Stimulated activated CD8-positive, alpha-beta memory T cell treated with anti-CD3 and anti-CD28 coated beads, Interleukin-7, amount 100 ng/mL, for 4 hours (primary cell): ENCODE measurements at places on chromosomes 3 and 15.

DNA sequence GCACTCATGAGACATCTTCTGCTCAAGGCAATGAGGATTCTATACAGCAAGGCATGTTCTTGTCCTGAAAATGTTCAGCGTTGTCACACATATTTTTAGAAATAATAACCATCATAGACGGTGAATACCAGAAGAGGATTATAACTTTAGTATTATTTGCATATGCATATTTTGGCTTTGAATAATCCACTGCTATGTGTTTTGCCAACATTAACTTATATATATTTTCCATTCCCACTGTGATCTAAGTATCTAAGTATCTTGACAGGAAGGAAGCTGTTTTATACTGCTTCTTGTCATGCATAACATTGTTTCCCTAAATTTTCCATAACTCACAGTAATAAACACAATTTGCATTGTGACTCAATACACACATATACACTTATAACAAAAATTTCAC is 509.5 kb downstream of the TBL1XR1 start:
- no peak for DNase-seq

DNA sequence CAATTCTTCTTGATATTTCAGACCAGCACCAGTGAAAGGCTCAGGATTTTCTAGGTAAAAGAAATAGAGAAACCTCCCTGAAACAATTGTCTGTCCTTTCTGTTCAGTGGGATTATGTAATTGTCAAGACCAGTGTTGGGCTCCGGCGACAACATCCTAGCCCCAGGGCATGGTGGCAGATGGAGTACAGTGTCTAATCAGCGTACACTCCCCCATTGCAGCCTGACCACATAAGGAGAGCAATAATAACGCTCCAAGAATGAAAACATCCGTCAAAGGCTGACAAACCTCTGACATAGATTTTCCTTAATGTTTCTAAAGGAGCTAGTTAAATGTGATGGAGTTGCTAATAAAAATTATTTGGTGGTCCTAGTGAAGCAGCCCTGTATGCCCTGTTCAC is 144.6 kb downstream of the EBLN2 start:
- no peak for DNase-seq

DNA sequence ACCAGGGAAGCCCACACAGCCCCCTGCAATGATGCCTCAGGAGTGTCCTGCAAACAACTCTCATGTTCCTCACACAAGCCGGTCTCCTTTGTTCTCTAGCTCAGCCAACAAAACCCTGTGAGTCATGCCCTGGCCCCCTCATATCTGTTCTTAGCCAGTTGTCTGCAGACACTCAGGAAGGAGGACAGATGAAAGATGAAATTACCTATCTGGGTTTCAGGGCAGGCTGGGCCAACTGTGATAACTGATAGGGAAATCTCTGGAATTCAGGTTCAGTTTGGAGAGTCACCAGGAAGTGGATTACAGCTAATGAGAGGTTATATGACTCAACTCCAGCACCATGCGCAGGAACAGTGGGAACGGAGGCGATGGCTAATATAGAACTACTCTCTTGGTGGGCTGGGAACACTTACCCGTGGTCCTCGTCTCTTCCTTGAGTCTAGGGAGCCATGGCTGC is 352.0 kb upstream of the ADAMTS9 start:
- no peak for DNase-seq

- DNase-seq: no peak
Measured at GRCh38 chr15:98767692-98768091, 119.4 kb downstream of the IGF1R start.

DNA sequence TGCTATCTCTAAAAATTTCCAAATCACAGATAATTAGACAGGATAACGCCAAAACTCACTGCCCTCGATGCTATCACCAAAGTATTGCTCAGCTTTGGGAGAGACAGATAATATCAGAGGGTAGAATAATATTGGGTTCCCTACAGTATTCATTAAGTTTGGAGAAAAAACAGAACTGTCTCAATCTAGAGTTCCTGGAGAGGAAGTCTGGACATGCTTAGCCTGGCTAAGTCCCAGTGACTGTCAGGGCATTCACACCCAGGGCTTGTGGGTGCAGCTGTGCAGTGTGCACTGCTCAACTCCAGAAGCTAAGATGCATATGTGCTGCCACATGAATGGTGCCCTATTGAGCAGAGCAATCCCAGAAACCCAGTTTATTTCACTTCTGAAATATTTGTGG is 459.6 kb upstream of the DPH6 start:
- DNase-seq: no peak

- no peak for DNase-seq
Measured at GRCh38 chr15:80003934-80004472, 33.0 kb upstream of the BCL2A1 start.

- no peak for DNase-seq
Measured at GRCh38 chr3:66093981-66094380, 55.3 kb upstream of the MAGI1 start.

DNA sequence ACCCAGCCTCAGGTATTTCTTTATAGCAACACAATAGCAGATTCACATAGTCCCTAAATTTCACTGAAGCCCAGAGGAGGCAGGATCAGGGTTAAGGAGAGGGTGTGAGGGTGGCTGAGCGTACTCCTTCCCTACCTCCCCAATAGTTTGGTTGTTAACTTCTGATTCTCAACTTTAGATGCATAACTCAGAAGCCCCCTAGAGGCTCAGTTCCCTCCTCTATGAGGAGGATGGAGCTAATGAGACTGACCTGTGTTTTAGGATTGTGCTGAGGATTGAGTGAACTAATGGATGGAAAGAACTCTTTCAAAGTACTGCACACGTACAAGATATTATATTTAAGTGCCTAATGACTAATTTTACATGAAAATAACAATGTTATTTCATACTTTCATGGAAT is 249.3 kb upstream of the SOX14 start:
- DNase-seq: no peak

DNA sequence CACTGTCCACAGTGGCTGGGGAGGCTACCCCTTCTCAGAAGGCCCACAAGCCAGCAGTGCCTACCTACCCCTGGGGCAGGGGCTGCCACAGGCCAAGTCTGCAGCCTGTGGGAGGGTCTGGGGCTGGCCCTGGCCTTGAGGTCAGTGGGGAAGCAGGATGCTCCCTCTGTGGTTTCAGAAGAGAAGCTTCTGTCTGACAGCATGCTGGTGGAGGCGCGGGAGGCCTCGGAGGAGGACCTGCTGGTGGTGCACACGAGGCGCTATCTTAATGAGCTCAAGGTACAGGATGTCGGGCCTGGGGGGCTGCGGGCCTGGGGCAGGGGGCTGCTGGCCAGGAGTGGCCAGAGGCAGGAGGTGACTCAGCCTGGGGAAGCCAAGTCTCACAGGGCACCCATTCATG is 3.2 kb downstream of the HDAC11 start:
- DNase-seq: no peak

- DNase-seq: no peak
Measured at GRCh38 chr3:125395091-125395490, 20.0 kb upstream of the ZNF148 start.

DNA sequence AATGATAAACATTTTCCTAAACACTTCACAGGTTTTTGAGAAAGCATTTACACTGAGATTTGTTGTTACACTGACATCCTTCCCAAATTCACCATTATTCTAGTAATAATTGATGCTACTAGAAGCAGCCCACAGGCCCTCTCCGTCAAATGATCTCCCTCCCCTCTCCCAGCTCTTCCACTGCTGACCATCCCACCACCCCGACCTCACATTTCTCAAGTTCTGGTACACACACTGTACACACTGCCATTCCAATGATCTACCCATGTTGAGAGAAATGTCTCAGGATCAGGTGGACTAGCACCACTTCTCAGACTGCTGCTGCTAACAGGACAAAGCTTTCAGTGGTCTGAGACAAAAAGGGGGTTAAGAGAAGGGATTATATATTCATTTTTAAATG is 3.5 kb downstream of the TBC1D5 start:
- DNase-seq: no peak

DNA sequence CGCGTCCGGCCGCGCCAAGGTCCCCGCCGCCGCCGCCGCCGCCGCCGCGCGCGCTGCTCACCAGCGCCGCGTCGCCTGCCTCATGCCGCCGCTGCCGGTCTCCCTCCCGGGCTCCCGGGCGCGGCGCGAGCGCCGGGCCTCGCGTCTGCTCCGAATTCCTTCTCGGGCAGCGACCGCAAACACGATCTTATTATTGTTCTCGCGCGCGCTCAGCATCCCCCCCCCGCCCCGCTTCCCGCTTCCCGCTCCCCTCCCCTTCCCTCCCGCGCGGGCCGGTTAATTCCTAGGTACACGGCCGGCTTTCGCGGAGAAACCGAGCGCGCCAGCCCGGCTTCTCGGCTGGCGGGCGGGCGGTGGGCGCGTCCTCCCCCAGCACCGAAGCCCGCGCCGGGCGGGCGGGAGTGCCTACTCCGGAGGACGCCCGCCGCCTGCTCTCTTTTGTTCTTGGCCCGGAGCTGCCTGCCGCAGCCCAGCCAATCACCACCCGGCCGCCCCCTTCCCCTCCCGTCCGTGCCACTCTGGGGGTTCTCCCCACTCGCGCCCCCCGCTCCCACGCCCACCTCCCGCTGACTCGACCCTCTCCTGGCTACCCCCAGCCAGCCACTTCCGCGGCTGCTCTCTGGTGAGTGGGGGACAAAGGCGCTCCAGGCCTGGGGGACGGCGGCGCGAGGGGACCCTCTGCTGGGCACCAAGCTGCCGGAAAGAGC is at the start of gene HDGFL3:
TSS of gene HDGFL3 (minus strand) at position 164 of the 707 bp plus-strand sequence. CDS start 409 bp downstream, outside the sequence.
- DNase-seq: peak; percentile 26

DNA sequence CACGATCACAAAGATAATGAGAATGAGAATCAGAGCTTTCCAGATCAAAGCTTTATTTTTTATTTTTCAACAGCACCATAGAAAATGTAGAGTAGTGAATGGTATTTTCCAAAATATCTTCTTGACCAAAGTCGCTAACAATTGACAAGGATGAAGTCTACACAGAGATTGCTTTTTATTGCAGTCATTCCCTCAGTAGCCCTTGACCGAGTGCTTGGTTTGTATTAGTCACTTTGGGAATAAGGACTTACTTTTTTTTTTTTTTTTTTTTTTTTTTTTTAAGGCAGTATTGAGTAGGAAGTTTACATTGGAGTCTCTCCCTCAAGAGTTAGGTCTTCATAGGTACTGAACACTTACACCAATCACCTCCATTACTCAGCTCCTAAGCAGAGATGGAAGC is 39.8 kb downstream of the THRB start:
- no peak for DNase-seq

GRCh38 chr3:61381745-61382392 is 130.6 kb upstream of the FHIT start:
- no peak for DNase-seq

DNA sequence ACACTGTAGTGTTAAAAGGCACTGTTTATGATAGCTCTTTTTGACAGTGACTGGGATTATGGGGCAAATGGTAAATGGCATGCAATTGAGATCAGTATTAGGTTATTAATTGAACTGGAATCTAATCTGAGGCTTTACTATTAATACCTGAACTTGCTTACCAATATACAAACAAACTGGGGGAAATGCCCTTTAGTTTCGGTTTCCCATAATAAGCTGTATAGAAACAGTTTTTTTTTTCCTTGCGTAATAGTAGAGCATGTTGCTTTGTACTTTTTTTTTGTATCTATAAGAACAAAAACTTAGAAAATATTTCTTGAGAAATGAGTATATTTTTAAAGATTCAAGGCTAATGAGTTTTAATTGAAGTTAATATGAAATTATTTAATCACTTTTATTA is 95.0 kb downstream of the FNDC3B start:
- DNase-seq: no peak

- no peak for DNase-seq
Measured at GRCh38 chr3:54134155-54134554, 11.8 kb downstream of the CACNA2D3 start.

DNA sequence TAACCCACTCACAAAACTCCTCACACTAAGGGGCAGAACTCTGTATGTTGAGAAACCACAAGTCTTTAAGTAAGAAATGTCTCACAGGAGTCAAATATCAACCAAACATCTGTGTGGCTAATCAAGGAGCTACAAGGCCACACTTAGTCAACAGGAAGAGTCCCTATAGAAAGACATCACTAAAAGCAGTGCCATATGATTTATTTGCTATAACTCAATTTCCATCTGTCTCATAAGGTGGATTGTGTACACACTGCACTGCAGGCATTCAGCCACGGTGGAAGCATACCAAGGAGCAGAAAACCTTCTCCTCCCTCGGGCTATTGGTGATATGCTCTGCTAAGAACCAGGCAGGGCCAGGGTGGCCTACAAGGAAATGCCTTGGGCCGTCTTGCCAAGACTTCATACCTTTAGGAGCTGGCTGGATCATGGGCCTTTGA is 197.6 kb upstream of the CFAP20DC start:
- DNase-seq: no peak

GRCh38 chr15:51579012-51579411 is 43.6 kb downstream of the DMXL2 start:
- no peak for DNase-seq

GRCh38 chr15:64155802-64156651 is 4.5 kb downstream of the SNX22 start:
- DNase-seq: no peak

- DNase-seq: no peak
Measured at GRCh38 chr3:37096288-37096687, 78.1 kb downstream of the LRRFIP2 start.

GRCh38 chr3:15284121-15284889 is 48.1 kb downstream of the SH3BP5 start:
- DNase-seq: no peak

DNA sequence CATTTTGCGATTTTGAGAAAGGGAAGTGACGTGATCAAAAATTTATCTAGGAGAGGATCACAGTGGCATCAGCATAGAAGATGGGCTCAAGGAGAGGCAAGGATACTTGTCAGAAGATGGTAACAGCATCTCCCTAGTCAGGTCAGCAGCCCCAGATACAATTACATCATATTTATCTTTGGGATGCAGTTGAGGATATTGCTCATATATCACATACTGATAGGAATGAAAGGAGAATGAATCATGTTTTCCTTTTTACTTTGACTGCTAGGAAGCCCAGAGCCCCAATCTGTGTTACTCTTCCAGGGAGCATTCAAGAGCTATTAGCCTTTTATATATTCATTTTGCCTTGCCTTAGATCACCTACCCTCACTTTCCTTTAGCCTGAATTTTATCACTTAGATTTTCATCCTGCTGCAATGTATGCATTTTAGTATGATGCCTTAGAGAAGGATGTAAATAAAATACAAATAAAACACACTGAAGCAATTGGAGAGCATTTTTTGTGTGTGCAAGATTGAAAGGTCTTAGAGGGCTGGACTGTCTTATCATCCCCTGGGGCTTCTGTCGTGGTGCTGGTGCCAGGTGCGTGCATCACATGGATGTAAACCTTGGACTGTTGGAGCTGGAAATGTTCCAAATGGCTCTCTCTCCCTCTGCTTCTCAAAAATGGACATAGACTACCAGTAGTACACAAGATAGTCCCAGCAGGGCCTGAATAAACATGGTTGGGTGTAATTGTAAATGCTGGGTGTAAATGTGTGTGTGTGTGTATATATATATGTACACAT is 40.3 kb downstream of the CORO2B start:
- DNase-seq: no peak

DNA sequence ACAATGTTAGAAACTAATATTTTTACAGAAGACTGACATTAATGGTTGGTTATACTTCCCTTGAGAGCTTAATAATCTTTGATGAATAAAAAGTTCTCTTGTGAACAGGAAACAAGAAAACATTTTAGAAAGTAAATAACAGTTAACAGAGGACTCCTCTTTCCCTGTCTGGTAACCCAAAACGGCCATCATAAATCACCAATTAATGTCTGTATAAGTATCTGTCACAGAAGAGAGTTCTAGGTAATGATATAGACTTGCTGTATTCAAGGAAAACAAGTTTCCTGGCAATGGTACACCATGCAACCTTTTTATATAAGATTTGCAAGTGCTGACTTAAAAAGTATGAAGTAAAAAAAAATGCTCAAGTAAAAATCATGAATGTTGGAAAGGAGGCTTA is 426.7 kb downstream of the SOX2 start:
- DNase-seq: no peak
